ENCODE measurements at places on chromosomes 7 and 10. TPM values are rescaled to one million over a fixed set of nuclear protein-coding genes. Genes with fewer than 3 reads are reported as not detected.

DNA sequence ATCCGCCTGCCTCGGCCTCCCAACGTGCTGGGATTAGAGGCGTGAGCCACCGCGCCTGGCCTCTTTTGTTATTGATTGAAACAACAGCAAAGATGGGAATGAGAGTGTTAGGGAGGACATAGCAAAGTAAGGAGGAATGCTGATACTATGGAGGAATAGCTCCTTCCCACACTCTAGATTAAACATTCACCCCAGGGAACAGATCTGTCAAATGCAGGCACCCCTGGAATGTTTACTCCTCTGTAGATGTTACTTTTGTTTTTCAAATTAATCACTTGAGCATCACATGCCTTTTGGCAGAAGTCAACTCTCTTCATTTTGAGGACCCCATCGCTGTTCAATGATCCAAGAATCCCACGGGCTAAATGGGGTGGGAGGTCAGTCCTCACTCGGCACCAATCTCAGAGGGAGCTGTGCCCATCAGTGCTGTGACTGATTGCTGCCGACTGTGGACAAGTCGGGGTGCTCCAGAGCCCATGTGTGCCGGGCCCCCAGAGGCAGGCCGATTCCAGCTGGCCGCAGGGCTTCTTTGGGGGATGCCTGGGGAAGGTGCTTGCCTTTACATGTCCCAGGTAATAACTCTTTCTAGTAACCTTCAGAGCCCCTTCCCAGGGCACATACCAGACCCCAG, 10.2 kb upstream of the COBL start:
- no peak for DNase-seq

Gene LIPJ
- not detected for total RNA-seq

Gene GJD4
- not detected for total RNA-seq

GRCh38 chr7:129750091-129750490, 138.6 kb downstream of the NRF1 start:
- DNase-seq, result no peak

Gene OR2A1
- total RNA-seq, result 0.16 TPM

GRCh38 chr7:17441557-17441956, 143.1 kb downstream of the AHR start:
- DNase-seq, result no peak

DNA sequence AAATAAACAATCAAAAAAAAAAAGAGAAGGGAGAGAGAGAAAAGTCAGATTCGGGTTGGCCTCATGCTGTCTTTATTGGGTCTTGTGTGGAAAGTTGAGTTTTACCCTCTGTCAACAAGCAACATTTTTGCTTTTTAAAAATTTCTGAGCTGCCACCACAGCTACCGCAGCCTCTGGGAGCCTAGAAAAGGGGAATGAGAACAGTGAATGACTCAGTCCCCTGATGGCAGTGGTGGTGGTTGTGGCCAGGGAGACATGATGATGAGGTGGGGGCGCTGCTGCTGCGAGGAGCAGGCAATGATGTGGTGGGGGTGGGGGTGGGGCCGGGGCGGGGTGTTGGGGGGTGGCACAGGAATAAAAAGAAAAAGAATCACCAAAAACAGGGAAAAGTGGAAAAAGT, 20.0 kb upstream of the CREB3L2 start:
- DNase-seq, result no peak

Gene INMT
- total RNA-seq, result 44.0 TPM

DNA sequence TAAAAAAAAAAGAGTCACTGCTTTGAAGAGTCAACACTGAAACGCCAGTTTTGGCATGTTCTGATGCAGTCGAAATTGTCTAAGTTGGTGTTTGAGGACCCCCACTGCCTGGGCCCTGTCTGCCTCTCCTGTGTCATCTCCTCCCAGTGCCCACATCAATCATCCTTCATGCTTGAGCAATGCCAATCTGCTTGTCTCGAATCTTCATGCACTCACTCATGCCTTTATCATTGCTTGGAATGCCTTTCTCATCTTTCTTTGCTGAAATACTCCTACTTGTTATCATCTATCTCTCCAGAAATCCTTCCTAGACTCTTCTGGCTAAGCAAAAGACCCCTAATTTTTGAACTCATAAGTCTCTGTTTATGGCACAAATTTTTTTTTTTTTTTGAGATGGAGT, 42.1 kb upstream of the PLPP4 start:
- no peak for DNase-seq

- no peak for DNase-seq
Measured at GRCh38 chr7:65397730-65398142, 24.1 kb downstream of the ZNF92 start.

DNA sequence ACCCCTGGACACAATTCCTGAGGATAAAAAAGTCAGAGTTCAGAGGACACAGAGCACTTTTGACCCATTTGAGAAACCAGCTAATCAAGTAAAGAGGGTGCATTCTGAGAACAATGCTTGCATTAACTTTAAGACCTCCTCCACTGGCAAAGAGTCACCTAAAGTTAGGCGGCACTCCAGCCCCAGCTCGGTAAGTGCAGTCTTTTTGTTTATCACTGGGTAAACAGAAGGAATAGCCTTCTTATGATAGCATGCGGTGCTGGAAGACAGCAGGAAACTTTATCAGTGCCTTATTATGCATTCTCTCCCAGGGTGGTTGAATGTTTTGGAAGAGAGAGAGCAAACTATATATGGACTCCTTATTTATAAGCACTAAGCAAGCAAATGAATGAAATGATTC, 130.5 kb downstream of the CDK14 start:
- no peak for DNase-seq

Gene MOSPD3
- total RNA-seq, result 12.9 TPM

GRCh38 chr10:22723783-22724182, 9.4 kb upstream of the PIP4K2A start:
- DNase-seq, result no peak

- DNase-seq, result peak; percentile 69
Measured at GRCh38 chr7:82757-83155, 109.6 kb upstream of the FAM20C start.

Gene IGFBP3
- total RNA-seq, result 223 TPM

DNA sequence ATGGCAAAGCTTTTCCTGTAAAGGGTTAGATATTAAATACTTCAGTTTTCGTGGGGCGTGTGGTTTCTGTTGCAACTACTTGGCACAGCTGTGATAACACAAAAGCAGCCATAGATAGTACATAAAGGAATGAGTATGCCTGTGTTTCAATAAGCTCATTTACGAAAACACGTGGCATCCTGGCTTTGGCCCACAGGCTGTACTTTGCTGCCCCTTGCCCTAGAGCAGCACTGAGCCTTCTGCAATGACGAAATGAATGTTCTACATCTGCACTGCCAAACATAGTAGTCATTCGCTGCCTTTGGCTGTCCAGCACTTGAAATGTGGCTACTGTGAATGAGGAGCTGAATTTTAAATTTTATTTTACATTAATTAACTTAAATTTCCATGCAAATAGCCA, 376.2 kb upstream of the TPK1 start:
- no peak for DNase-seq

- no peak for DNase-seq
Measured at GRCh38 chr7:14000247-14000646, 10.8 kb upstream of the ETV1 start.

- no peak for DNase-seq
Measured at GRCh38 chr10:1358860-1359625, 302.9 kb downstream of the WDR37 start.

DNA sequence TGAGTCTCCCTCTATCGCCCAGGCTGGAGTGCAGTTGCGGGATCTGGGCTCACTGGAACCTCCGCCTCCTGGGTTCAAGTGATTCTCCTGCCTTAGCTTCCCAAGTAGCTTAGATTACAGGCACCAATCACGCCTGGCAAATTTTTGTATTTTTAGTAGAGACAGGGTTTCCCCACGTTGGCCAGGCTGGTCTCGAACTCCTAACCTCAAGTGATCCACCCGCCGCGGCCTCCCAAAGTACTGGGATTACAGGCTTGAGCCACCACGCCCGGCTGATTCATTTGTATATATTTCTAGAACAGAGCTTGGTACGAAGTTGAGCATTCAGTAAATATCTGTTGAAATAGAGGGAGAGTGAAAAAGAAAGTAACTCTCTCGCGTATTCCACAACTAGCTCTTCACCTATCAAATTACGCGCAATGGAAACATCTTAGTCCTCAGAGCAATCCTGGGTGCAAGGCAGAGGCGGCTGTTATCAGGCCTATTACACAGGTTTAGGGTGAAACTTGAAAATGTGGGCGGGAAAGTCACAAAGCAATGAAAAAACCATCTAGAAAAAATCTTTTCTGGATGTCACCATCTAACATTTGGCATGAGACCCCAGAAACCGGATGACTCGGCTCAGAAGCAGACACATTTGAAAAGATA, 707 bp upstream of the GHITM start:
- DNase-seq, result no peak

Gene FAM171A1
- 36.2 TPM for total RNA-seq

Gene RHEB
- 162 TPM for total RNA-seq

GRCh38 chr10:11931038-11931437, 107.9 kb downstream of the PROSER2 start:
- DNase-seq, result no peak

DNA sequence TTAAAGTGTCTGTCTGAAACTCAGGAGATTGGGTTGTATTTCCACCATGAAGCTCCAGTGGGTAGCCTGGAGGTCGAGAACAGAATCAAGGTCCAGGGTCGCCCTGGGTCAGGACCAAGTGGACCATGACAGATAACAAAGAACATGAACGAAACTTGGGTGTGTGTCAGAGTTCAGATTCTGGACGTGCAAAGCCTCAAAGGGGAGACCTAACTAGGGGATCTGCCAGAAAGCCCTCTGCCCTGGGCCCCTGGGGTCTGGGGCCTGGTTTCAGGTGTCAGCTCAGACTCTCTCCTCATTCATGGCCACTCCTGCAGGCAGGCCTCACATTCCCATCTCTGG, 1.6 kb downstream of the RASSF4 start:
- peak; percentile 79 for DNase-seq

Gene GRM3
- not detected for total RNA-seq

- DNase-seq, result no peak
Measured at GRCh38 chr7:111660478-111660877, 98.2 kb upstream of the IMMP2L start.

- no peak for DNase-seq
Measured at GRCh38 chr10:6487920-6488319, 92.2 kb downstream of the PRKCQ start.
